Heart left ventricle (tissue), 16 donors: ENCODE measurements at places on chromosomes 5 and 9.

GRCh38 chr5:172699999-172700364 lies 58.9 kb downstream of the NEURL1B start:
- no peaks in the 10 kb centered on the region for H3K36me3 ChIP-seq
- DNase-seq, result no peak
- peaks cover 17% of the 10 kb centered on the region for H3K4me1 ChIP-seq
- no peaks in the 10 kb centered on the region for H3K27me3 ChIP-seq
- H3K27ac ChIP-seq, result no peak overlapping the region
- H3K4me3 ChIP-seq, result peak overlapping the region; percentile 28

DNA sequence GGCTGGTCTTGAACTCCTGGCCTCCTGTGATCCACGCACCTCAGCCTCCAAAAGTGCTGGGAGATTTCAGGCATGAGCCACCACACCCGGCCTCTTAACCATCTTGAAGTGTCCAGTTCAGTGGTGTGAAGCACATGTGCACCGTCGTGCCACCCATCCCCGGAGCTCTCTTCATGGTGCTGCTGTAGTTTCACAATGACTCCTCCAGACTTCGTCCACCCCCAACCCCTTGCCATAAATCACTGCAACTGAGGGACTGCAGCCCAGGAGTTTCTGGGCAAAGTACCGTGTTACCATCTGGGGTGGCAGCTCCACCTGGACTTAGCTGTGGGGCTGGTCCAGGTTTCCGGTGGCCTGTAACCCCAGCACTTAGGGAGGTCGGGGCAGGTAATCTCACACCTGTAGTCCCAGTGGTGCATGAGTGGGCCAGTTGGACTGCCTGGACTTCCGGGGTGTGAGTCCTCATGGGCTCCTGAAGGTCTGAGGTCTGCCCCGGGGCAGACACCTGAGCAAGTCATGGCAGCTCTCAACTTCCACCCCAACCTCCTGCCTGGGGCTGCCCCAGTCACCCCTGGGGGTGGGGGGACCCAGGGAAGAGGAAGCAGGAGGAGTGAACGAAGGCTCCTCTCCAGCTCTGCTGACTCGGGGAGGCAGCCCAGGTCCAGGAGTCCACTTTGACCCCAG lies 6.6 kb upstream of the N4BP3 start:
- no peak for DNase-seq
- no peak overlapping the region for H3K27ac ChIP-seq
- H3K4me1 ChIP-seq, result no peaks in the 10 kb centered on the region
- no peaks in the 10 kb centered on the region for H3K36me3 ChIP-seq

- no peak overlapping the region for H3K27ac ChIP-seq
- H3K4me1 ChIP-seq, result peaks cover 6% of the 10 kb centered on the region
- no peaks in the 10 kb centered on the region for H3K36me3 ChIP-seq
- H3K4me3 ChIP-seq, result no peak overlapping the region
- DNase-seq, result no peak
- H3K27me3 ChIP-seq, result no peaks in the 10 kb centered on the region
Measured at GRCh38 chr5:124179819-124180218, 566.6 kb downstream of the ZNF608 start.

DNA sequence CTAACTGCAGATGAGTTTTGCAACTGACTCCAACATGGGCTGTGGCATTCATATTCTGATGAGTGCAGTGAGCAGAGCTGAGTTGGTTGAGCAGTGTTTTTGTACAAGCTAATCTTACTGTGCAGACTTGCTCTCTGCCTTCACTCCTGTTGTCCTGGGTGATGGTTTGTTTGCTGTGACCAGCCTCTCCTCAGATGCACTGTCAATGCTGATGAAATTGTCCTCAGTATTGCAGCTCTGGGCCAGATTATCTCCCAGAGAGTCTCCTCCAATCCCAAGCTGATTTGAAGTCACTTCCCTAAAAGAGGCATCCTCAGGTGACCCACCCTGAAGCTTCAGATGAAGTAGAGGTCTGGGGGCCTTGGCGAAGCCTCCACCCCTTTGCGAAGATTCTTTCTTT lies 581.8 kb downstream of the ACTL7B start:
- H3K4me3 ChIP-seq, result no peak overlapping the region
- no peaks in the 10 kb centered on the region for H3K27me3 ChIP-seq
- H3K36me3 ChIP-seq, result no peaks in the 10 kb centered on the region
- no peak overlapping the region for H3K27ac ChIP-seq
- DNase-seq, result no peak
- H3K4me1 ChIP-seq, result no peaks in the 10 kb centered on the region

- H3K36me3 ChIP-seq, result no peaks in the 10 kb centered on the region
- DNase-seq, result no peak
- no peak overlapping the region for H3K27ac ChIP-seq
- no peak overlapping the region for H3K4me3 ChIP-seq
- H3K27me3 ChIP-seq, result peaks cover 5% of the 10 kb centered on the region
Measured at GRCh38 chr5:56981548-56982315, 29.8 kb upstream of the MIER3 start.

- no peak overlapping the region for H3K27ac ChIP-seq
- H3K36me3 ChIP-seq, result no peaks in the 10 kb centered on the region
- H3K4me1 ChIP-seq, result no peaks in the 10 kb centered on the region
- no peaks in the 10 kb centered on the region for H3K27me3 ChIP-seq
- no peak for DNase-seq
Measured at GRCh38 chr5:157718519-157718918, 12.7 kb upstream of the THG1L start.

- no peak overlapping the region for H3K4me3 ChIP-seq
- no peaks in the 10 kb centered on the region for H3K4me1 ChIP-seq
- DNase-seq, result no peak
Measured at GRCh38 chr9:117231012-117231411, 183.8 kb downstream of the ASTN2 start.

- no peaks in the 10 kb centered on the region for H3K36me3 ChIP-seq
- no peak for DNase-seq
- no peaks in the 10 kb centered on the region for H3K27me3 ChIP-seq
- no peaks in the 10 kb centered on the region for H3K4me1 ChIP-seq
Measured at GRCh38 chr9:69649566-69650250, 22.5 kb downstream of the APBA1 start.

DNA sequence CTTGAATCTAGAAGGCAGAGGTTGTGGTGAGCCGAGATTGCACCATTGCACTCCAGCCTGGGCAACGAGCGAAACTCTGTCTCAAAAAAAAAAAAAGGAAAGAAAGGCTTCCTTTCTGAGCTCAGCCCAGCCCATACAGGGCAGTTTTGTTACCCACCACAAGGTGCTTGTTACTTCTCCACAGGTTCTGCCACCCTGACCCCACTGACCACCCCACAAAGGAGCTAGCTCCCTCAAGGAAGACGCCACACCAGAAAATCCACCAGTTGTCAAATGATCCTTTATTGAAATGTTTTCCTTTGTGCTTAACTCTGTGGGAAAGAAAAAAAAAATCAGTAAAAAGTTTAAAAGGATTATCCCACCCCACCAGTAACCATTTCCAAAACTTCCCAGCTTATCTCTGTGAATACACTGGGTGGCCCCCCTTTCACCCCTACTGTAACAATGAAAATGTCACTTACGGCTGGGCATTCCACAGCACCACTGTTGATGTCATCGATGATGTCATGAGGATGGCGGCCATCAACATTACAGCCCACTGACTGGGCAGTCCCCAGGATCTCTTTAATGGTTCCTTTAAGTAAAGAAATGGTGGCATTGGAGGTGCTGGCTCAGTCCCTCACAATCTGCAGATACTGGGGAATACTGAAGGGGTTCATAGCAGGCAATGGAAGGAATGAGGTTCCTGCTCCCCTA lies 3.6 kb downstream of the RPL12 start:
- H3K4me3 ChIP-seq, result no peak overlapping the region
- no peaks in the 10 kb centered on the region for H3K27me3 ChIP-seq
- DNase-seq, result no peak
- H3K4me1 ChIP-seq, result peaks cover 16% of the 10 kb centered on the region

GRCh38 chr5:6176102-6176693 lies 202.1 kb downstream of the MED10 start:
- no peaks in the 10 kb centered on the region for H3K36me3 ChIP-seq
- no peak overlapping the region for H3K27ac ChIP-seq
- H3K4me3 ChIP-seq, result no peak overlapping the region
- no peak for DNase-seq
- no peaks in the 10 kb centered on the region for H3K4me1 ChIP-seq

- no peak overlapping the region for H3K27ac ChIP-seq
- H3K4me1 ChIP-seq, result no peaks in the 10 kb centered on the region
- H3K36me3 ChIP-seq, result no peaks in the 10 kb centered on the region
- no peak overlapping the region for H3K4me3 ChIP-seq
- DNase-seq, result no peak
Measured at GRCh38 chr5:60260658-60261057, 367.1 kb upstream of the PDE4D start.

- no peak overlapping the region for H3K27ac ChIP-seq
- no peaks in the 10 kb centered on the region for H3K4me1 ChIP-seq
- DNase-seq, result no peak
- no peaks in the 10 kb centered on the region for H3K27me3 ChIP-seq
- H3K4me3 ChIP-seq, result no peak overlapping the region
Measured at GRCh38 chr5:3142261-3143027, 391.0 kb upstream of the IRX2 start.

DNA sequence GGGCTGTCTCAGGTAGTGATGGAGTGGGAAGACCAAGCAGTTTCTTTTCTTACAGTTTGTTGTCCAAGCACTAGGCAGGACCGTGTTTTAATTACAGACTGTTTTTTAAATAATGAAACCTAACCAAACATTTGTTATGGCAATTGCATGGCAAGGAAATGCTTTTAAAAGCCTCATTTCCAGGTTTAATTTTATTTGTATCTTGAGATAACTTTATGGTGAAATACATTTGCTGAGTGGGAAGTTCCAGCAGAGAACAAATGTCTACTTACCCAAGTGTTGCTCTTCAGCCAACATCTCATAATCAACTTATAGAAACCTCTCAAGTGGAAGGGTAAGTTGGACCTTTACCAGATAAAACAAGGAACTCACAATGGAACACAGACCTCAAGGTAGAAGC lies 11.8 kb upstream of the LHFPL2 start:
- peaks cover 11% of the 10 kb centered on the region for H3K4me1 ChIP-seq
- H3K4me3 ChIP-seq, result no peak overlapping the region
- no peaks in the 10 kb centered on the region for H3K36me3 ChIP-seq
- DNase-seq, result no peak

DNA sequence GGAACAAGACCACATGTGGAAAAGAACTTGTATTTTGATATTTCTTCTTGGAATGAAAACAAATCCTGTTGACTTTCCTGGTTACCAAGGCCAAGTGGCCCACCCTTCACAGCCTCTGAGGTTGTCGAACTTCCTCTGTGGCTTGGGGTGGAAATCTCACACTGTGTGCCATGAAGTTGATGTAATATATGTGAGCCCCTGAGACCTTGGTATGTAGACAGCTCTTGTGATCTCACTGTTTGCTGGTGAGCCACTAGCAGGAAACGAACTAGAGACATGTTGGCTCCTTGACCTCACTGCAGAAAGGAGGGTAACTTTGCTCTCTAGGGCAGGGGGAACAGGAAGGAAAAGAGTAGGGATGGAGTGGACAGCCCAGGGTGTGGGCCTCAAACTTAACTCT lies 159.4 kb downstream of the ARHGAP26 start:
- no peaks in the 10 kb centered on the region for H3K27me3 ChIP-seq
- peaks cover 18% of the 10 kb centered on the region for H3K36me3 ChIP-seq
- no peak overlapping the region for H3K4me3 ChIP-seq
- peaks cover 46% of the 10 kb centered on the region for H3K4me1 ChIP-seq

GRCh38 chr5:148607406-148607805 lies 46.9 kb downstream of the HTR4 start:
- no peak overlapping the region for H3K27ac ChIP-seq
- H3K4me3 ChIP-seq, result no peak overlapping the region
- no peaks in the 10 kb centered on the region for H3K36me3 ChIP-seq
- H3K4me1 ChIP-seq, result no peaks in the 10 kb centered on the region
- no peaks in the 10 kb centered on the region for H3K27me3 ChIP-seq

- H3K27me3 ChIP-seq, result no peaks in the 10 kb centered on the region
- H3K27ac ChIP-seq, result peak overlapping the region; percentile 22
- H3K4me3 ChIP-seq, result no peak overlapping the region
- H3K36me3 ChIP-seq, result no peaks in the 10 kb centered on the region
Measured at GRCh38 chr5:107968998-107969397, 298.3 kb upstream of the EFNA5 start.

- no peaks in the 10 kb centered on the region for H3K36me3 ChIP-seq
- DNase-seq, result no peak
- no peak overlapping the region for H3K4me3 ChIP-seq
- no peaks in the 10 kb centered on the region for H3K27me3 ChIP-seq
- no peaks in the 10 kb centered on the region for H3K4me1 ChIP-seq
Measured at GRCh38 chr5:139037732-139038131, 160.4 kb downstream of the SIL1 start.

- no peak for DNase-seq
- H3K4me1 ChIP-seq, result no peaks in the 10 kb centered on the region
- H3K4me3 ChIP-seq, result no peak overlapping the region
- H3K27me3 ChIP-seq, result no peaks in the 10 kb centered on the region
- H3K27ac ChIP-seq, result no peak overlapping the region
Measured at GRCh38 chr9:90175865-90176264, 466.8 kb downstream of the DIRAS2 start.

DNA sequence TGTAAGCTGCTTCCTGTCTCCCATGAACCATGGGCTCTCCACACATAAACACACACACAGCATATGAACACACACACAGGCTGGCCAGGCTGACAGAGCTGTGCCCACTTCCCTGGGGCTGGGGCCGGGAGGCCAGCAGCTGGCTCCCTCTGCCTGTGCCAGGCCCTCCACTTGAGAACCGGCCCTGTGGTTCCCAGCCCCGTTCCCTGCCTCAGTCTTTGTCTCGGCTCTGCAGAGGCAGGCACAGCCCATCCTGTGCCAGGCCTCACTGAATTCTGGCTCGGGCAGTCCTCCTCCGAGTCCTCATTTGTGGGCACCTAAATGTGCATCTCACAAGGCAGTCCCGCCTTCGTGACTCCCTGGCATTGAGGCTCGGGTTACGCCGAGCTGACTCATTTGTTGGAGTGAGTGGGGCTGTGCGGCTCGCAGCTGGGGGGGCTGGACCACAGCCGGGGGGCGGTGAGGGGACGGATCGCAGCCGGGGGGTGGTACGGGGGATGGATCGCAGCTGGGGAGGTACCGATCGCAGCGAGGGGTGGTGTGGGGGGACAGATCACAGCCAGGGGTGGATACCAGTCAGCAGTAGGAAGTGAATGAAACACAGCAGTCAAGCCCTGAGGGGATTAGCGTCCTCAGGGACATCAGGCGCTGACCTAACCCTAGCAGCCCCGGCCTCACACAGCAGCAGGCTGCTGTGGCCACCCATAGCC lies 72.3 kb downstream of the PSMB7 start:
- peak overlapping the region; percentile 35 for H3K27ac ChIP-seq
- no peak overlapping the region for H3K4me3 ChIP-seq
- H3K27me3 ChIP-seq, result no peaks in the 10 kb centered on the region
- no peaks in the 10 kb centered on the region for H3K36me3 ChIP-seq
- peak; percentile 73 for DNase-seq

GRCh38 chr5:20276061-20276958 lies 288.3 kb upstream of the CDH18 start:
- H3K27ac ChIP-seq, result no peak overlapping the region
- no peaks in the 10 kb centered on the region for H3K27me3 ChIP-seq
- no peaks in the 10 kb centered on the region for H3K36me3 ChIP-seq
- H3K4me3 ChIP-seq, result no peak overlapping the region
- DNase-seq, result no peak

GRCh38 chr5:40681363-40682153 lies 1.8 kb downstream of the PTGER4 start:
- peak overlapping the region; percentile 94 for H3K27ac ChIP-seq
- H3K27me3 ChIP-seq, result peaks cover 13% of the 10 kb centered on the region
- H3K36me3 ChIP-seq, result no peaks in the 10 kb centered on the region
- peaks cover 27% of the 10 kb centered on the region for H3K4me1 ChIP-seq
- H3K4me3 ChIP-seq, result peak overlapping the region; percentile 91
- peak; percentile 33 for DNase-seq
